Fibroblast of skin of scalp (primary cell): ENCODE measurements at places on chromosomes 5 and 9.

DNA sequence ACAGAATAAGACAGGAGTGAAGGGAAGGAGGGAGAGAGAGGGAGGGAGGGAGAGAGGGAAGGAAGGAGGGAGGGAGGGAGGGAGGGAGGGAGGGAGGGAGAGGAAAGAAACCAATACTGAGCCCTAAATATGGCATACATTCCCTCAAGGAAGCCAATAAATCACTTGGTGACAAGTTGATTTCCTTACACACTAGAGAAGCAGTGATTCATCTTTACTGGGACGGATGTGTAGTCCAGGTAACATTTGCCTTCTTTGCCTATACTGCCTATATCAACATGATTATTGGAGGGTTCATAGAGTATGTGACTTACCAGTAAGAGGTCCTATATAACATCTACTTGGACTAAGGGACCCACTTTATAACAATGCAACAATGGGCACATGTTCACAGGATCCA lies 83.2 kb downstream of the TRIM36 start:
- no peak for DNase-seq

DNA sequence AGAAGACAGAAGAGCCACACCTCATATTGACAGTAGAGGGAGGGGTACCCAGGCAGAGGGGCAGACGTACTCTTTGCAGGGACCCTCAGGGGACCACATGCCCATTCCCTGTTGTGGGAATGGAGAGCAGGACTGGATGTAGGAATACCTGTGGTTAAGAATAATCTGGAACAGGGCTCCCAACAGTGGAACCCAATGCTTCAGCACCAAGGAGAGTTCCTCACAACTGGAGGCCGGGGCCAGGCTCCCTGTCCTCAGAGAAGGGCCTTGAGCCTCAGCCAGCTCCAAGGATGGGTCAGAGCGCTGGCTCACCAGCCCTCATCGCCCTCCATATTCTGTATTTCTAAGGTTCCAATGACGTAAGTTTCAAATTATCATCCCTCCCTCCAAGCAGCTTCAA lies 7.4 kb upstream of the SHC3 start:
- DNase-seq: peak; percentile 53

DNA sequence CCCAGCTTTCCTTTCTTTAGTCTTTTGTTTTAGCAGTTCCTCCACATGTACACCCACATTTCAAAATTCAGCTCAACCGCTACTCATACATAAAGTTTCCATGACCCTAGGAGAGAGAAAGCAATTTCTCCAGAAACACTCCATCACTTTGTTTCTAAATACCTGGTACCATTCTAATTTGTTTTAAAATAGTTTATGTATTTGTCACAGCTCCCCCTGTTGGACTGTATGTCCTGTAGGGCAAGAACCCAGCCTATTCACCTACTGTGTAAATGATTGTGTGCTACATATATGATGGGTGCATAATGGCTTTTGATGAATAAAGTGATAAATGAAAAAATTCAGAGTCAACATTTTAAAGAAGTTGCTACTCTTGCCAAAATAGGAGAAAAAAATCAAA lies 139.1 kb downstream of the COX7C start:
- DNase-seq: no peak

DNA sequence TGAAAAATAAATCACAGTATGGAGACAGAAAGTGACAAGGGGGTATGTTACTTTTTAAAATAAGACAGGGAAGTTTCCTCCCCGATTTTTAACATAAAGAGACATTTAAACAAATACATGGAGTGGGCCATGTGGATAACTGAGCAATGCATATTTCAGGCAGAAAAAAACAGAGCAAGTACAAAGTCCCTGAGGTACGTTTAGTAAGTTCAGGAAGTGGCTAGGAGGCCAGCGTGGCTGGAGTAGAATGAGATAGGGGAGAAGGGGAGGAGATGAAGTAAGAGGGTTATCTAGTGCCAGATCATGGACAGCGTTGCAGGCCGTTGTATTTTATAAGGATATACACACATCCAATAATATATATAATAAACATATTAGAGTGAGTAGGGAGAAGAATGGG lies 84.2 kb upstream of the ELL2 start:
- DNase-seq: no peak

DNA sequence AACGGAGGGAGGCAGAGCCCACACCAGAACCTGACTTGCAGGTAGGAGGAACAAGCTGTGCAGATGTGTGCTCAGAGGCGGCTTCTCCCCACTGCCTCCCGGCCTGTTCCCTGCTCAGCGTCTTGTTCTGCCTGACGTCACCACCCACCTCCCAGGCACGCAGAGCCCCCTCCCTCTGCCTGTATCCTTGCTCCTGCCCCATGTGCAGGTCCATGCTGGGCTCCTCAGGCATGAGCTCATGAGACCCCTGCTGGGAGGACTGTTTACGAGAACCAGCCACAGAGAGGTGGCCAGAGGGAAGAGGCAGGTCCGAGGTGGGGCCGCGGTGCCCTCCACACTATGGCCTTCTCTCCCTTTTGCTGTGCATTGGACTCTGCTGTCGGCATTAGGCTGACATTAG lies 45.5 kb downstream of the SLC6A3 start:
- DNase-seq: no peak

DNA sequence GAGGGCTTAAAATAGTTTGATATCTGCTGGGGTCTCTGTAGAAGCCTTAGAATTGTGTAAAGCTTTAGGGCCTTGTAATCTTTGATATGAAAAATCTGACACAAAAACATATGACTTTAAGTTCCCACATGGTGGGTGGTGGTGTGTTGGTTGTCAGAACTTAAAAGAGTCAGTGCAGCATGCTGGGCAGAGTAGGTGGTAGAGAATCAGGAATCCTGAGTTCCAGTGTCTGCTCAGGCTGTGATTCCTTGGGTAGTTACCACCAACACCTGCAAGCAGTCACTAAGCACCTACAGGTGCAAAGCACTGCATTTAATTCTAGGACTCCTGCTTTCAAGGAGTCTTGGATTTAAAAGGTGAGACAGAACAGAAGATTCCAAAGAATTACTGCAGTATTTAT lies 144.6 kb downstream of the ACER2 start:
- no peak for DNase-seq

DNA sequence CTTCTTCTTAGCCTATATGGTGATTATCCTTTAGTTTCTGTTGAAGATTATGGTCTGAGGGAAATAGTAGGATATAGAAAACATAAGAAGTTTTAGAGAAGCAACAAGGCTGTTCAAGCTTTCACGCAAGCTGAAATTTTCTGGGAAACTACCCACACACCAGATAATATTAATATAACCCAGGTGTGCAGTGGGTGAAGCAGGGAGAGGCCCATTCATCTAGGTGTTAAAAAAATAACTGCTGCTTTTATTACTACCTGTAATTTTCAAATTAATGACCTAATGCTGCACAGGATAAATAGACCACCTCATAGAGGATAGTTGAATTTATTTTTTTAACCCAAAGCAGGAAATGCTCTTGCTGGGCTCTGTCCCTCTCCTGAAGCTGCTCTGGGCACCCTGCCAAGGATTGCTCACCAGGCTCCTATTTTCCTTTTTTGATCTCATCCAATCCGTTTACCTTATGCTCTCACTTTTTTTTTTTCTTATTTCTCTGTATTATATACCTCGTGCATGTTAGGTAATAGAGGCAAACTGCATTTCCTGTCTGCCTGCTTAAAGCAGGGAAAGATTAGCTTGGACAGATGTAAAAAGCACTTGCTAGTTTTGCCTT lies 124.3 kb upstream of the SLC12A2 start:
- DNase-seq: peak; percentile 75

DNA sequence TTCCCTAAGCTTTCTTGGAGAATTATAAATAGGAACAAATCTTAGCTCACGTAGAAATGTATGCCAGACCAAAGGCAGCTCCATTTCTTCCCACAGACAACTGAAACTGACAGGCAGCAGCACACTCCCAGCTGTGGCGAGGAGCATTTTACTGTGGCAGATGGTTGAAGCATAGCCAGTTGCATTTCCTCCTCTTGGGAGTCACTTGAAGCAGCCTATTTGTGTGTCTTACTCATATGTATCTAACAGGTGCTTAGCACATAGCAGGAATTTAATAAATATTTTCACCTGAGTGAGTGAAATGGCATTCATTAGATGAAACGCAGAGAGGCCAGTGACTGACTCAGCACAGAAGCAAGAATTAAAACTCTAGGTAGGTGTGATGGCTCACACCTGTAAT lies 12.3 kb upstream of the MTMR12 start:
- DNase-seq: peak; percentile 27

- DNase-seq: peak; percentile 68
These were observed 121.2 kb downstream of the CEMIP2 start for GRCh38 chr9:71647094-71647591.

DNA sequence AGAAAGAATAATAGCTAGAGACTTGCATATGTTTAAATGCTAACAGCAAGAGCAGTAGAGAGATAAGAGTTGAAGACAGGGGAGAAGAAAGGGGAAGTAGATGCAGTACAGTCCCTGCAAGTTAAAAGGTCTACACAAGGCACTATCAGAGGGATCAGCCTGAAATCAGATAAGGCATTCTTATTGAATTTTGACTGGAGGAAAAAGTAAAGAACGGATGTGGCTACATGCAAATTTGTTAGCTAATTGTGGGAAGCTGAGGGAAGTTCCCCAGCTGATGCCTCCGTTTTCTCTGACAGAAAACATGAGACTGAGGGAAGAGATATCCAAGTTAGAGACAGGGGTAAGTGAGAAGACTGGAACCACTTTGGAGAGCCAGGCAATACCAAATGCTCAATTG lies 12.9 kb upstream of the RHOBTB3 start:
- DNase-seq: no peak

DNA sequence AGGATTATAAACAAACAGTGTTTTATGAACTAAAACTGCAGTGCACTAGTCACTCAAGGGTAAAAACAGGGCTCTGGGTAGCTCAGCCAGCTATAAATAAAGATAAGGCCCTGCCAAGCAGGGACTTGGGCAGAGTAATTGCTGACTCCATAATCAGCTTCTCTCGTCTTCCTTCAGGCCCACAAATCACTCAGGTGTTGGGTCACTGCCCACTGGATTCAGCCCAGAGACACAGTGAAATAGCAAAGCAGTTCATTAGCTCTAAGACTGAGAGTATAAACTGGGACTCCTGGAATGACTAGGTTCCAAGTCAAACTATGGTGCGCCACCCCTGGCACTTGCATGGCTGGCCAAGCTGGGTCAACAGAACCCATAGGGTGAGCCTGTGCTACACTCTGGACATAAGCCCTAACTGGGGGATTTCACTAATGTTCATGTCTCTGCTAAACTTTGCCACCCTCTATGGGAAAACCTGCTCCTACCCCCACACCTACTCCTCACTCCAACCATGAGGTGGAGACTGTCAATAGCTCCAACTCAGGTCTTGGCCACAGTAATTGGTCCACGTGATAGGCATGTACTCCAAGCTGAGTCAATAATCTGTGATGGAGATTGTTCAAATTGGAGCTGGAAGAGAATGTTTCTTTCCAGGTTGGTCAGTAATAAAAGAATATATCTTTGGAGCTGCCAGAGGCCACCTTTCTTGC lies 158.5 kb downstream of the SLIT3 start:
- DNase-seq: no peak

- no peak for DNase-seq
These were observed 1010.6 kb upstream of the C9orf72 start for GRCh38 chr9:28583832-28584231.

DNA sequence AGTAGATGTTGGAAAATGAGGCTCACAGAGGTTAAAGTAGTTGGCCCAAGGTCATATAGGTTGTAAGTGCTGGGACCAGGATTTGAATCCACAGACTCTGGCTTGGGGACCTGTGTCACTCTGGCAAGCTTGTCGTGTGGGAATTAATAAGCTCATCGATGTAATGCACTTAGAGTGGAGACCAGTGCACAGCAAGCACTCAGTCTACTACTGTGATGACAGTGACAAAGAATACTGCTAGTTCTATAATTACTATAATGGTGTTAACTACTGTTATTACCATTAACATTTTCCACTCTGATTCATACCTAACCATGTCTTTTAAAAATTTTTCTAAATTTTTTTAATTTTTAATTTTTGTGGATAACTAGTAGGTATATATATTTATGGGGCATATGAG lies 12.8 kb downstream of the PAM start:
- no peak for DNase-seq

- no peak for DNase-seq
These were observed 8.2 kb downstream of the SPATA31E1 start for GRCh38 chr9:87890837-87891236.

DNA sequence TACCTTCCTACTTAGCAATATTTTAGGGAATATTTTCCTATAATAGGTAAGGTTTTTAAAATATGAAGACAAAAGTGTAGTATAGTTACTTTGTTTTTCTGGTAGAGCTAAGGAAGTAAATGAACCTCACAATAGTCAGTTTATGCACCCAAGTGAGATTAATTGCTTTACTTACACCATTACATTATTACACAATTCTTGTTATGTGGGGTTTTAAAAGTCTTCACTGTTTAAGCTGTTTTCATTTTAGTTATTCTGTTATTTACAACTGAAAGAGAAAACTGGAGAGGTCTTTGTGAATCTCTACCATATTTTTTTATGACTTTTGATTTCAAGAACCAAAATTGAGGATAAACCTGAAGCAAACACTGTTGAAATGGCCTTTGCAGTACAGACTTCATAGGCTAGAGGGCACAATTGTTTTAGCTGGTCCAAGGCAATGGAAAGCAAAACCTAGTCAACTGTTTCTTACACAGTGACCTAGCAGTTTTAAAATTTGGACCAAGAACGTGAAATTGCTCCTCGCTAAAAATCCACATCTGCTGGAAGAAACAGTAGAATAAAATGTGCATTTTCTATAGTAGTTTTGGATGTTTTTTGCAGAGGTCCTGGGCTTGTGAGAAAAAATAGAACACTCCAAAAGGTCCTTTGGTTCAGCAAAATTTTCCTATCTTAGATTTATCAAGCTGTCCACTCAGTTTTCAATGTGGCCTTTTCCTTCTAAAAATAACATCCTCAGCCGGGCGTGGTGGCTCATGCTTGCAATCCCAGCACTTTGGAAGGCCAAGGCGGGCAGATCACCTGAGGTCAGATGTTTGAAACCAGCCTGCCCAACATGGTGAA lies 66.4 kb upstream of the FER start:
- peak; percentile 74 for DNase-seq

DNA sequence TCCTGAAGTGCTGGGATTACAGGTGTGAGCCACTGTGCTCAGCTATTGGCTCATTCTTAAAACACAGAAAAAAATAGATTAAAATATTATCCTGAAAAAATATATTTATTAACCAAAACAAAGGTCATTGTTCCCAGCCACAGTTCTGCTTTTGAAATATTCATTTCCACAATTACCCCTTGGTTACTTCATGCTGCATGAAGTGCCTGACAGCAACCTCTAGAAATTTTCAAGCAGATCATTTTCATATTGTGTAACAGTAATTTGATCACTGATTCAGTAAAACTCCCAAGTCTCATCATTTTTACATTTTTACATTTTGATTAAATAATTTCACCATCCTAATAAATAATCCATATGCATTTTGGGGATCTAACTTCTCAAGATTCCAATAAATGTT lies 18.8 kb upstream of the GNAQ start:
- DNase-seq: no peak
